ENCODE measurements at places on chromosomes 16 and 17. TPM values are rescaled to one million over a fixed set of nuclear protein-coding genes. Genes with fewer than 3 reads are reported as not detected.

GRCh38 chr17:18217412-18218015 is 7.9 kb upstream of the LLGL1 start:
- H3K4me3 ChIP-seq = no peak overlapping the region
- no peaks in the 10 kb centered on the region for H3K36me3 ChIP-seq
- H3K4me1 ChIP-seq = peaks cover 12% of the 10 kb centered on the region
- H3K27ac ChIP-seq = no peak overlapping the region
- DNase-seq = peak; percentile 45

The HSD17B2 gene
- 0.18 TPM for total RNA-seq

- DNase-seq = no peak
- H3K27ac ChIP-seq = no peak overlapping the region
- no peaks in the 10 kb centered on the region for H3K36me3 ChIP-seq
- no peaks in the 10 kb centered on the region for H3K4me1 ChIP-seq
- H3K27me3 ChIP-seq = no peaks in the 10 kb centered on the region
These were observed 220.6 kb downstream of the CDRT15L2 start for GRCh38 chr17:20800146-20800545.

DNA sequence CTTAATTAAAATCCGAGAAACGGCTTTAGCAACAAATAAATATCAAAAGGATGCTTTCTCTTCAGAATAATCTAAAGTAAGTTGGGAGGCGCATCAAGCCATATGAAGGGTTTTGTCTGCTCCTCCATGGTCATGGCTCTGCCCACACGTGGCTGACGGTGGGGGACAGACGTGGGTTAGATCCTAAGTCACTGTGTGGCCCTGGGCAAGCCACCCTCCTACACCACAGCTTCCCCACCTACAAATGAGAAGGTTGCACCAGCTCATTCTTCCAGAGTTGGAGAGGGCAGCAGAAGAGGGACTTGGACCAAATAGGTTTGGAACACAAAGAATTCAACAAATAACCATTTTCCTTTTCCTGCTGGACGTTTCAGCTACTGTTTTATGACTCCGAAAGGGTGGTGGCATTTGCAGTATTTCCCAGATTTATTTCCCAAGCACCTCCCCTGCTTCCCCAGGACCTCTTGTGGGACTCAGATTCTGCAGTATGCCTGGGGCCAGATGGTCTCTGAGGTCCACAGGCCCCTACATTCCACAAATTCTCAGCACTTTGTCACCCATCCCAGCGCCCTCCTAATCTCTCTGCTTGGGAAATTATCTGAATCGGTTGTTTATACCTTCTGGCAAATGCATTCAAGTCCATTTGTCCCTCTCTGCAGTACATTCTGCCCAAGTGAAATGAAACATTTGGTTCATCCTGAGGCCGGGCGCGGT is 17.8 kb downstream of the LRRC75A start:
- H3K36me3 ChIP-seq = no peaks in the 10 kb centered on the region
- DNase-seq = peak; percentile 31
- no peaks in the 10 kb centered on the region for H3K27me3 ChIP-seq
- H3K4me1 ChIP-seq = peaks cover 13% of the 10 kb centered on the region

- no peak for DNase-seq
- H3K36me3 ChIP-seq = no peaks in the 10 kb centered on the region
- H3K27ac ChIP-seq = peak overlapping the region; percentile 8
- H3K4me3 ChIP-seq = peak overlapping the region; percentile 79
These were observed 1.0 kb downstream of the FLOT2 start for GRCh38 chr17:28896491-28896883.

DNA sequence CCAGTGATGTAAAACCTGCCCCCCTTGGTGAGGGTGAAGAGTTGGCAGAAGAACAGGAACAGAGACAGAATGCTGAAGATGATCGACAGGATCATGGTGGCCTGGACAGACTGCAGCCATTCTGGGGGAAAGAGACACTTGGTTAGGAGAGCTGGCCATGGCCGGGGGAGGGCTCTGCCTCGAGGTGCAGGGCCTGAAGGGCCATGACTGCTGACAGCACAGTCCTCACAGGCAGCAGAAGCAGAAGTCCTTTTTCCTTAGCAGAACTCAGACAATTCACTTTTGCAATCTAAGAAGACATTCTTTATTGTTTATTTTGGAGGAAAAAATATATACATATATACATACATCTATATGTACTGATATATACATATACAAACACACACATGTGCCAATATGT is 25.6 kb downstream of the PMP22 start:
- H3K4me1 ChIP-seq = peaks cover 8% of the 10 kb centered on the region
- DNase-seq = no peak
- H3K36me3 ChIP-seq = peaks cover 43% of the 10 kb centered on the region
- H3K27me3 ChIP-seq = no peaks in the 10 kb centered on the region
- no peak overlapping the region for H3K4me3 ChIP-seq

The LLGL2 gene
- 0.54 TPM for total RNA-seq
